ENCODE measurements at places on chromosomes 2 and 18.
A peak's percentile ranks its signal among the peaks of the same experiment; 100 is the strongest.

DNA sequence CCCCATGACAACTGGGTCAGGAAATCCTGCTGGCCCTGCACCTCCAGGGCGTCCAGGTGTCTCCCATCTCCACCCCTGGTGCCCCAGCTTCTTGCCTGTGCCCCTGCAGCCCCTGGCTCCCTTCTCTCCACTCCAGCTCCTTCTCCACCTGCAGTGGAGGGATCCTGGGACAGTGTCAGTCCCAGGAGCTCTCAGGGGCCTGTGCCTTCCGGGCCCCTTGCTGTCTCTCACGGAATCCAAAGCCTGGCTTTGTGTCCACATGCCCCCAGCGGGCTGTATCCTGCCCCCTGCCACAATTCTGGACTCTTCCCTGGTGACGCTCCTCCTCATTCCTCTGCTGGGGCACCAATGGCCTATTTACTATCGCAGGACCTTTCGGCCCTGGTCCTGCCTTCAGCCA is 58.2 kb downstream of the MYT1L start:
- no peak for DNase-seq

GRCh38 chr2:205903549-205904129 is 182.3 kb downstream of the INO80D start:
- DNase-seq, result peak; percentile 62

GRCh38 chr18:2547477-2548087 is 23.7 kb downstream of the METTL4 start:
- no peak for DNase-seq

- DNase-seq, result no peak
These were observed 6.7 kb downstream of the TMBIM1 start for GRCh38 chr2:218285604-218286003.

- DNase-seq, result peak; percentile 84
These were observed 8.3 kb downstream of the OSR1 start for GRCh38 chr2:19349911-19350677.

DNA sequence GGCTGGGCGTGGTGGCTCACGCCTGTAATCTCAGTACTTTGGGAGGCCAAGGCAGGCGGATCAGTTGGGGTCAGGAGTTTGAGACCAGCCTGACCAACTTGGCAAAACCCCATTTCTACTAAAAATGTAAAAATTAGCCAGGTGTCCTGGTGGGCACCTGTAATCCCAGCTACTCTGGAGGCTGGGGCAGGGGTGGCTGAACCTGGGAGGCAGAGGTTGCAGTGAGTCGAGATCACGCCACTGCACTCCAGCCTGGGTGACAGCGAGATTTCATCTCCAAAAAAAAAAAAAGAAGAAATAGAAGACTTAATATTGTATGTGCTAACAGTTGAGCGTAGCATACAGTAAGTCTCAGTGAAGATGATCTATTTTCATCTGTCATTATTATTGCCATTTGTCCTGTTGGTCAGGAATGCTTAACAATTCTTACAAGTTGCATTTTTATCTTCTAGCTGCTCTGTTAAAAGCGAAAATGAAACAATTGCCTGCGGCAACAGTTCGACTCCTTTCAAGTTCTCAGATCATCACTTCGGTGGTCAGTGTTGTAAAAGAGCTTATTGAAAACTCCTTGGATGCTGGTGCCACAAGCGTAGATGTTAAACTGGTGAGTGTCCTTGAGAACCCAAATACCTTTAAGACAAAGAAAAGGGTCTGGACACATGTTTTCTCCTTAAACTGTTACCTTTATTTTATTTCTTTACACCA is 7.2 kb downstream of the PMS1 start:
- no peak for DNase-seq

All from ELF-1 (cell line).